ENCODE measurements at places on chromosomes 5 and 9.

DNA sequence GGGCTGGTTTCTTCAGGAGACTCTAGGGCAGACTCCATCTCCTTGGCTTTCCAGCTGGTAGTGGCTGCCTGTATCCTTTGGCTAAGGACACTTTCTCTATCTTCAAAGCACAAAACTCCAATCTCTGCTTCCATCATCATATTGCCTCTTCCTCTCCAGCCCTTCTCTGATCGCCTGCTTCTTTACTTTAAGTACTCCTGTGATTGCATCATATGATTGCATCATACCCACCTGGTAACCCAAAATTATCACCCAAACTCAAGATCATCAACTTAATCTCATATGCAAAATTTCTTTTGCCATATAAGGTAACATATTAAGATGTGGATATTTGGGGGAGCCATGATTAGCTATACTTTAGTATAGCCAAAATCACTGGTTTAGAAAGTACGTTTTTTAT is 1092.6 kb upstream of the CDH6 start:
- DNase-seq = no peak
- no peaks in the 10 kb centered on the region for H3K4me1 ChIP-seq
- no peak overlapping the region for H3K27ac ChIP-seq
- no peaks in the 10 kb centered on the region for H3K36me3 ChIP-seq
- no peak overlapping the region for H3K4me3 ChIP-seq
- no peaks in the 10 kb centered on the region for H3K27me3 ChIP-seq

GRCh38 chr9:123090198-123090896 is 56.9 kb downstream of the GPR21 start:
- no peak overlapping the region for H3K4me3 ChIP-seq
- peaks cover 30% of the 10 kb centered on the region for H3K36me3 ChIP-seq
- DNase-seq = no peak
- H3K27ac ChIP-seq = no peak overlapping the region

GRCh38 chr5:128962211-128962610 is 3.1 kb upstream of the SLC27A6 start:
- no peak overlapping the region for H3K4me3 ChIP-seq
- H3K27me3 ChIP-seq = peaks cover 7% of the 10 kb centered on the region
- no peak for DNase-seq
- H3K36me3 ChIP-seq = no peaks in the 10 kb centered on the region

GRCh38 chr9:95049761-95050160 is 267.7 kb downstream of the FANCC start:
- peaks cover 8% of the 10 kb centered on the region for H3K4me1 ChIP-seq
- no peak overlapping the region for H3K27ac ChIP-seq
- H3K27me3 ChIP-seq = peaks cover 35% of the 10 kb centered on the region
